ENCODE measurements at places on chromosomes 4 and X. TPM values are rescaled to one million over a fixed set of nuclear protein-coding genes. Genes with fewer than 3 reads are reported as not detected.

The UGT2B15 gene
- not detected for total RNA-seq

The MAGEA8 gene
- not detected for total RNA-seq

The GPR143 gene
- not detected for total RNA-seq

The CDX4 gene
- total RNA-seq, result not detected

The C4orf51 gene
- not detected for total RNA-seq

The HSFX4 gene
- total RNA-seq, result not detected

The EGF gene
- 0.13 TPM for total RNA-seq

The PCDH18 gene
- 255 TPM for total RNA-seq

The CLGN gene
- 0.63 TPM for total RNA-seq

The NCAPG gene
- 15.6 TPM for total RNA-seq

The TMSB15A gene
- total RNA-seq, result 1.4 TPM

The H2BW2 gene
- total RNA-seq, result not detected

The DIPK2B gene
- total RNA-seq, result not detected

The PARM1 gene
- total RNA-seq, result not detected

The STAP1 gene
- not detected for total RNA-seq

The ZNF711 gene
- total RNA-seq, result 0.43 TPM

The TBC1D25 gene
- 8.2 TPM for total RNA-seq

The CDKL5 gene
- total RNA-seq, result 2.0 TPM

The MTMR8 gene
- not detected for total RNA-seq

The MTCP1 gene
- 6.3 TPM for total RNA-seq
